SW480 (cell line): ENCODE measurements at places on chromosomes 12 and 14.
A peak's percentile ranks its signal among the peaks of the same experiment; 100 is the strongest.

DNA sequence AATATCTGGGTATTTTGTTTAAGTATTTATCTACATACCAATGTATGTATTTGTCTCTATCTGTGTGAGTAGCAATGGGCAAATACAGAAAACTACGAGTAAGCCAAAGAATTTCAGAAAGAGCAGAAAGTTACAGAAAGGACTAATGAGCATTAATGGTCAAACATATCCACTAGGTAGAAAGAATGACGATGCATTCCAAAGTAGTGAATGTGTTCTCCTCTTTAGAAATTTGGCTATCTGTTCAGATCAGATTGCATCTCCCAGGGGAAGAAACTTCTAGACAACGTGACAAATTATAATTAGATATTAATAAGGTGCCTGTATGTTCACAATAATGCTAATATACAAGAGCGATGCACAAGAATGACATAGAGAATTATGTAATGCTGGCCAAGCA lies 194.5 kb upstream of the GZMB start:
- no peak for DNase-seq

GRCh38 chr12:72547573-72547972 lies 275.4 kb downstream of the TRHDE start:
- no peak for DNase-seq

- no peak for DNase-seq
These were observed 302.6 kb downstream of the SNAPC1 start for GRCh38 chr14:62064751-62065323.

DNA sequence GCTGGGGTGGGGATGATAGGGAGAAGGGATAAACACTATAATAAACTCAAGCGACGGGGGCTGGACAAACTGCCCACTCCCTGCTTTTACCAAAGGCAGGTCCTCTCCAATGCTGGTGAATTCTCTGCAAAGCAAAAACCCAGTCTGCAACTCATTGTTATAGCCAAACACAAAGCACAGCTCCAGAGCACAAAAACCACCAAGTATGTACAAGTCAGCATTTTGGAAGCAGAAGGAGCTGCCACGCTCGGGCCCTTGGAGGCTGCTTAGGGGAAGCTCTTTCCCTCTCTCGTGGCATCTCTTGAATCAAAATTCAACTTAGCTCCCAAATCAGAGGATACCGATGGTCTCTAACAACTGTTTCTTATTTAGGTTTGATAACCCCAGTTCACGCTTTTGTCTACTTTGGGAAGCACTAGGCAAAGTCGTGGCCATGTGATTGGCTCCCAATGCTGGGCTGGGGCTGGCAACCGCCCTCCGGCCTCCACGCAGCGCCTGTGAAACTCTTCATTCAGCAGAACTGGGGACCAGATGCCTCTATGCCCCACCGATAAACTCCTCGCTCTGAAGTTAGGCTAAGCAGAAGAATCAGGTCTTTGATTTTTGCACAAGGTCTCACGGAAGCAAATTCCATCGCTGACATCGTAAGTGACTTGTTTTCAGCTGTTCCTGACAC lies 158.5 kb upstream of the FOXN3 start:
- no peak for DNase-seq

DNA sequence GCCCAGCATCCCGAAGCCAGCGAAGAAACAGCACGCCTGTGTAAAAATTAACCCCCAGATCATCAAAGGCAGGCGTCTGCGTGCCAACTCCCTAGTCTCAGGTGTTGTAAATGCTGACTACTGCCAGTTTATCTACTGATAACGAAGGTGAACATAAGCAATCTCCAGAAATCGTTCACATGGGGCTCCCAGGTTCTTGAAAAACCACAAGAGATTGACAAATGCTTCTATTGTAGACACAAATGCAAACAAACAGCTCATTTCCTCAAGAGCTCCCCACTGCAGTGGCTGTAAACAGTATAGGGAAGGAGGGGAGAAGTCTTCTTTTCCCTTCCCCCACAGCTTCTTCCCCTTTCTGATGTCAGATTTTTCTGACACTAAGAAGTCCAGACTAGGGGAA lies 5.3 kb upstream of the PLEKHG3 start:
- DNase-seq: no peak

- no peak for DNase-seq
These were observed 493.5 kb upstream of the RGS6 start for GRCh38 chr14:71438684-71439083.

DNA sequence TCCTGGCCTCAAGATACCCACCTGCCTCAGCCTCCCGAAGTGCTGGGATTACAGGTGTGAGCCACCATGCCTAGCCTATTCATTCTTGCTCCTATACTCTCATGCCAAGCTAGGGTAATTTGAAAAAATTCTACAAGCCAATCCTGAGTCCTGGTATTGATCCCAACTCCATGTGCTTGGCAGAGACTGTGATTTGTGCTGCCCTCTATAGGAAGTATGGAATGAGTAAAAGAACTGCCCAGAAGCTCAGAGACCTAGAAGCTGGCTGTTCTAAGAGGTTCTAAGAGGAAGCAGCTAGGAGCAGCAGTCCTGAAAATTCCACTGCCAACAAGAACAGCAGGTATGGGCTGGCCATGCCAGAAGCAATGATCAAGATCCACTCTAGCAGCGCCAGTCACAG lies 402.5 kb downstream of the PCNX1 start:
- DNase-seq: peak; percentile 5

GRCh38 chr12:71870416-71870815 lies 30.9 kb downstream of the TBC1D15 start:
- no peak for DNase-seq

- no peak for DNase-seq
These were observed 2.7 kb downstream of the STK38L start for GRCh38 chr12:27246774-27247173.

GRCh38 chr12:82627799-82628198 lies 58.9 kb upstream of the TMTC2 start:
- DNase-seq: peak; percentile 50

DNA sequence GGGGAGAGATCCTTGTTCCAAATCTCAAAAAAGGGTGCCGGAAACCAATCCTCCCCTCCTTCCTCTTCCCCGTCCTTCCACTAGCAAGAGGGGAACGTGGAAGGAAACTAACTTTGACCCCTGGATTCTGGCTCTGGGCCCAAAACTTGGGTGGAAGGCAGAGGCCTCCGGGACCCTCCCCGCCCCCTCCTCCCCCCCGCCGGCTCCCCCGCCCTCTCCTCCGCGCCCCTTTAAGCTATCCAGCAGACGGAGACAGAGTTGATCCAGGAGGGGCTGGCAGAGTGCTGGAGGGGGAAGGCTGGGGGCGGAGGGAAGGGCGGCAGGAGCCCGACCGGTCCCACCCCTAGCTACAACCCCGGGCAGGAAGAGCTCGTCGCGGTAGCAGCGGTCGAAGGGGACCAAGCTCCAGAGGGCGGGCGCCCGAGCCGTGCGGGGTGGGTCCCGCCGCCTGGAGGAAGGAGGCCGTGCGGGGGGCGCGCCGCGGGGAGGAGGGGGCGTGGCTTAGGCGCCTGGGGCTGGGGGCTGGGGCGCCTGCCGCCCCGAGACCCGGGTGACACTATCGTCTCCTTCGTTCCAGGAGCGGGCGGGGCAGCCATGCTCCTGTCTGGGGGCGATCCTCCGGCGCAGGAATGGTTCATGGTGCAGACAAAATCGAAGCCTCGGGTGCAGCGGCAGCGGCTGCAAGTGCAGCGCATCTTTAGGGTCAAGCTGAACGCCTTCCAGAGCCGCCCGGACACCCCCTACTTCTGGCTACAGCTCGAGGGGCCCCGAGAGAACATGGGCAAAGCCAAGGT lies at the start of gene NYNRIN:
TSS of gene NYNRIN (plus strand) at position 351 of the 794 bp plus-strand sequence. CDS start at position 595, 244 bp downstream.
- peak; percentile 15 for DNase-seq

- no peak for DNase-seq
These were observed 328.6 kb upstream of the FKBP4 start for GRCh38 chr12:2466211-2466610.

- no peak for DNase-seq
These were observed 217.3 kb downstream of the RBM19 start for GRCh38 chr12:113748707-113749432.

GRCh38 chr12:105342464-105342863 lies 12.0 kb downstream of the C12orf75 start:
- DNase-seq: no peak

- DNase-seq: no peak
These were observed 161.0 kb upstream of the FKBP4 start for GRCh38 chr12:2633825-2634200.

DNA sequence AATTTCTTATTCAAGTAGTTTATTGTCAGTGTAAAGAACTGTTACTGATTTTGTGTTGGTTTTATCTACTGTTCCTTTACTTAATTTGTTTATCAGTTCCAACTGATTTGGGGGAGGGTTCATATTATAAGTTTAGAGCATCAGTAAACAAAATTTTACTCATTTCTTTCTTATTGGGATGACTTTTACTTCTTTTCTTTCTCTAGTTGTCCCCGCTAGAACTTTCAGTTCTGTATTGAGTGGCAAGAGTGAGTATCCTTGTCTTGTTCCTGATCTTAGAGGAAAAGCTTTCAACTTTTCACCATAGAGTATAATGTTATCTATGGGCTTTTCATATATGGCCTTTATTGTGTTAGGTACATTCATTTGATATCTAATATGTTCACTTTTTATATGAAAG lies 584.1 kb downstream of the LRFN5 start:
- no peak for DNase-seq
